ENCODE measurements at places on chromosomes 12 and 14. TPM values are rescaled to one million over a fixed set of nuclear protein-coding genes. Genes with fewer than 3 reads are reported as not detected.

Gene LMNTD1
- 0.76 TPM for total RNA-seq

Gene ARHGDIB
- 37.8 TPM for total RNA-seq

Gene SPX
- 0.13 TPM for total RNA-seq

Gene RGS6
- 0.66 TPM for total RNA-seq

Gene EML5
- total RNA-seq, result 1.4 TPM

Gene INHBE
- not detected for total RNA-seq

Gene KRT4
- total RNA-seq, result not detected

Gene KLRK1
- total RNA-seq, result 4.5 TPM

Gene BCL2L14
- 74.4 TPM for total RNA-seq

Gene VWF
- total RNA-seq, result 34.3 TPM

Gene PRIMA1
- total RNA-seq, result 1.6 TPM

Gene SPTLC2
- 43.2 TPM for total RNA-seq

Gene TROAP
- total RNA-seq, result 18.8 TPM

Gene KCNK10
- 2.0 TPM for total RNA-seq

Gene GPRC5D
- not detected for total RNA-seq

Gene RASSF9
- total RNA-seq, result 1.1 TPM

Gene MYF6
- not detected for total RNA-seq

Gene MRPL42
- total RNA-seq, result 61.5 TPM

Gene P3H3
- total RNA-seq, result 5.2 TPM

Gene TCP11L2
- total RNA-seq, result 32.1 TPM

Gene P2RX2
- 0.19 TPM for total RNA-seq

Gene KLC1
- 104 TPM for total RNA-seq

Gene SLC15A4
- 15.7 TPM for total RNA-seq

Gene PRPH
- 5.1 TPM for total RNA-seq

Gene PIK3C2G
- 0.23 TPM for total RNA-seq

Gene SRRM4
- total RNA-seq, result not detected

Gene CIDEB
- 15.8 TPM for total RNA-seq

Gene OLR1
- not detected for total RNA-seq
